ENCODE measurements at places on chromosomes 7 and 10.

DNA sequence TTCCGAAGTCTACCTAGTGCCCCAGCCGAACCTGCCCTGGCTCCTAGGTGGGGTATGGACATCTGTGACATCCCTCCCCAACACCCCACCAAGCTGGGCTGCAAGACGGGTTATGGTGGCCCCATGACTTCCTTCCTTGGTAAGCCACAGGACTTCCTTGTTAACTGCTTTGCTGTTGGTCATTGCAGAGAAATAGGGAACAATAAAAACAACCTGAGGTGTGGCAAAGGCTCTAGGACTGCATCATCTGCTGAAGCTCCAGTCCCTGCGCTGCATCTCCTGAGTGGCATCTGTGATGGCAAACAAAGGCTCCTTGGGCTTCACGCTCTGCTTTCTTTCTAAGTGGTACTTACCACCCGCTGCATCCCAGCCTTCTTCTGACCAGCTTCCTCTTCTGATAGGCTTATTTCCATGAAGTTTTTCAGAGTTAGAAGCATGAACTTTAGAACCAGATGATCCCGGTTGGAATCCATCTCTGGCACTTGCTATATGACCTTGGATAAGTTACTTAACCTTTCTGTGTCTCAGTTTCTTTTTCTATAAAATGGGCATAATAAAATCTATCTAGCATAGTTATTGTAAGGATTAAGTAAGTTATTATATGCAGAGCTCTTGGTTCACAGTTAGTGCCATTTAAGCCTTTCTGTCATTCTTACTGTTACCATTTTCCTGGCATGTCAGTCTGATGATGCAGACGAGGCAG, 216.8 kb downstream of the RPS24 start:
- no peak for DNase-seq

DNA sequence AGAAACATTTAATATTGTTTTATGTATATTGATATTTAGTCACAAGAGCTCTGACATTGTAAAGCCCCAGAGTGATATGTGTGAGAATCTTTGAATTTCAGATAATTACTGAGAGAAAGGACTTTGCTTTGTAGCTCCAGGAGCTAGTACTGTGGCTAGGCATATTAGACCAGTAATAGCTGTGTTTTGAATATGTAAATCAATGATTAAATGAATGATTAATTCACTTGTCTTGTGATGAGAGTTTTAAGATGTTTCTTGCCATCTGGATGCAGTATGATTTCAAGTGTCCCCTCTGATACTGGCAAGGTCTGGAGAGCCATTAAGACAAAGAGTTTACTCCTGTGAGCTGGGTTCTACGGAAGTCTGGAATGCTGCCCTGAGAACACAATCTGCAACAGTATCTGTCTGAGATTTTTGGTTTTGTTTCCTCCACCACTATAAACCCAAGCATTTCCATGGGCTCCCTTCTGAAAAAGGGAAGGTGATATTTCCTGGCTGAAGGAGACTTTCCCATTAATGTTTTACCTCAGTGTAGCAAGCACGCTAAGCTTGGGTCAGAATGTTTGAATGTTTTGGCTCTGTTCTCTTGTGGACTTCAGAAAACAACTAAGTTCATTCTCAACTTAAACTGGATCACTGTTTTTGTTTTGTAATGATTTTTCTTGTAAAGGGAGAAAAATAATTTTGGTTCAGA, 61.3 kb upstream of the BICC1 start:
- DNase-seq: no peak

DNA sequence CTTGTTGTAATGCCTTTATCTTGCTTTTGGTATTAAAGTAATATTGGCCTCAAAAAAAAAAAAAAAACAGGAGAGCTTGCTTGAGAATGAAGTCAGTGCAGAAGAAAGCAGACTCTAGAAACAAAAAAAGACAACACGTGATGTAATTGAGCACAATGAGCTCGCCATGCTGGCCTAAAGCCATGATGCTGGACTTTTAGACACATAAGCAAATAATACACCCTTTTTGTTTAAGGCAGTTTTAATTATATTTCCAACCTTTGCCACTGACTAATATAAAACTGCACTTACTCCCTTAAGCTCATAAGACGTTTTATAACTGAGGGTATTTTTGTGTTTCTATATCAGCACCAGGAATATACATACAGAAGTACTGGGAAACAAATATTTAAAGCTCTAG, 798.3 kb downstream of the KCNMA1 start:
- no peak for DNase-seq

- DNase-seq: no peak
Observed at GRCh38 chr7:90692396-90692795, 96.3 kb downstream of the CDK14 start.

GRCh38 chr7:30688718-30689221, 6.5 kb upstream of the CRHR2 start:
- no peak for DNase-seq

- no peak for DNase-seq
Observed at GRCh38 chr7:104296266-104296665, 32.1 kb upstream of the LHFPL3 start.

GRCh38 chr10:71042216-71042615, 153.9 kb upstream of the PCBD1 start:
- DNase-seq: no peak

DNA sequence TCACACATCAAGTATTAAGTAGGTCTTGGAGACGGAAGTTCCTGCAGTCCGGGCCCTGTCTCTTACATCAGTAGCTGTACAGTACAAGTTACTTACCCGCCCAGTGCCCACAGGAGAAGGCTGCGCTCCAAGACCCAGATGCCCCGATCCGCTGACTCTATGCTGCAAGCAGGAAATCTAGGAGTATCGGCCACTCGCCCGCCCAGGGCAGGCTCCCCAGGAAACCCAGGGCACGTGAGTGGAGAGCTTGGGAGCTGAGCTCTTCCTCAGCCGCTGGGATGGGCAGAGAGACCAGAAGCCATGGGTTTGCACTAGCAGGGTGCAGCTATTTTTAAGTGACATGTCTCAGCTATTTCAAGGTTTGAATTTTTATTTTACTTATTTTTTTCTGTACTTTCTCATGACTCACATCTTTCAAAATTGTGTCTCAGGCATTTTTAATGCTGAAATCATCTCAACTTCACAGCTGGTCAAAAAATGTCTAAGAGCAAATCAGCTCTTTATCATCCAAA, 1.9 kb upstream of the GPER1 start:
- no peak for DNase-seq

DNA sequence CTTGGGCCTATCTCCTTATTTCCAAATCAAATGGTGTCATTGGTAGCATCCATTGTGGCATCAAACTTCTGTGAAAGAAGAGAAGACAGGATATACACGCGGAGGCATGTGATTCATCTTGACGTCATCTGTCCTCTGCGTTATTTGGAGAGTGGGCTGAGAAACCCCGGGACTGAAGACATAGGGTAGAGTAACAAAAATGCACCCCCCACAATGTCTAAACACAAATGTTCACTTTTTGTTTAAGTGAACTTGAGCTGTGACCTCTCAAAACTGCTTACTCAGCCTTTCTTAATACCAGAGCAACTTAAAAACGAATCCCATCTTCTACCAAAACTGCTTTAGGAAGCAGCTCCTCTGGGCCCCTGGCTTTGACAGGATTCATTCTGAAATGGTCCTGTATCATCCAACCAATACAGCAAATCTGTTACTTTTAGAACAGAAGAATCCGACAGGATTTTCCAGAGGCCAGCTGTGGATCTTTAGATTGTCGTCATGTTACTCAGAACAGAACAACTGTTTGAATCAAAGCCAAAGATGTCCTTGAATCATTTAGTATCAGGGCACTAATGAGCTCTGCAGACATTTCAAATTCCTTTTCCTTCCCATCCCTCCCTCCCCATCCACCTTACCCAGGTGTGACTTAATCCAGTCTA, 438.1 kb downstream of the SUGCT start:
- no peak for DNase-seq

DNA sequence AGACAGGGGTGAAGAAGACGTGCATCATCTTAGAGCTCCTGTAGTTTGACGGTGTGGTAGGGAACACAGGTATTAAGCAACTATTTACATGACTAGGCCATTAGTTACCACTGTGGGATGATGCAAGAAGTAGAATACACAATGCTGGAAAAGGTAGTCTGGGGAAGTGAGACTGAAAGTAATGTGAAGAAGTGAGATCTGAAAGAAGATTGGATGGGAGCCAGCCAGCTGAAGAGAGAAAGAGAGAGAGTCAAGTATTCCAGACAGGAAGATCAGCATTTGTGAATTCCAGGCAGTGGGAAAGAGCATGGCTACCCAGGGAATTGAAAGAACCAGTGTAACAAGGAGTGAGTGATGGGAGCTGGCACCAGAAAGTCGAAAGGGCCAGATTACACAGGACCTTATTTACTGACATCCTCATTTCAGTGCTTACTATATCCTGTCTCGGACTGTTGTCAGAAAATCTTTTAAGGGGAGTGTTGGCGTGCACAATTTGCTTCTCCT, 4.0 kb upstream of the CFAP58 start:
- DNase-seq: no peak

- DNase-seq: peak; percentile 57
Observed at GRCh38 chr7:154928136-154929005, 74.6 kb downstream of the PAXIP1 start.

GRCh38 chr7:4766666-4767519, 8.5 kb upstream of the AP5Z1 start:
- no peak for DNase-seq

Data from NCI-H1436 (cell line).